Midbrain (tissue), 1 donor: ENCODE measurements at places on chromosomes 5 and 9.
A peak's percentile ranks its signal among the peaks of the same experiment; 100 is the strongest.

DNA sequence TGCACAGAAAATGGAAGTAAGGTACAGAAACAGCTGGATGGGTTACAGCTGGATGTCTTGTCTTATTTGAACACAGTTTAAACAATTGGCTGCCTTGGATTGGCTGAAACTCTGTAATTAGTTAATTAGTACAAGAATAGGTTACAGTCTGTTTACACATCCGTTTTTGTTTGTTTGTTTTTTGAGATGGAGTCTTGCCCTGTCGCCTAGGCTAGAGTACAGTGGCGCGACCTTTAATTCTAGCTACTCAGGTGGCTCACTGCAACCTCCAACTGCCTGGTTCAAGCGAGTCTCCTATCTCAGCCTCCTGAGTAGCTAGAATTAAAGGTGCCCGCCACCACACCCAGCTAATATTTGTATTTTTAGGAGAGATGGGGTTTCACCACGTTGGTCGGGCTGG lies 368.7 kb upstream of the KLF4 start:
- DNase-seq, result no peak

DNA sequence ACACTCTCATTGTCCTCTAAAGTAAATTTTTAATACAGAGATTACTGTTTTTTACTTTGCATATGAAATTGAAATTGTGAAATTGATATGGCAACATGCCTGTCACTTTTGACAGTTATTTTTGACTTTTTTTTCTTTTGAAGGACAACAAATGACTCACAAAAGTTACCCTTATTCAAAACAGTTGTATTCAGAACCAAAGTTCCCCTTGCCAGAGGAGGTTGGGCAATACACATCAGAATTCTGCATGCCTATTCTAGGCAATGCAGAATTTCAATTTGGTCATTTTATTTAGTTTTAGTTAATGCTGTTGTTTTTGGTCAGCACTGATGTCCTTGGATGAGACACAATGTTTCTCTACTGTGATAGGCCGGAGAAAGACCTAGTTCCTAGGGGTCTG lies 299.1 kb upstream of the PRR16 start:
- DNase-seq, result peak; percentile 34

GRCh38 chr9:70475211-70475610 lies 60.8 kb upstream of the KLF9 start:
- no peak for DNase-seq

GRCh38 chr9:89720696-89721175 lies 115.9 kb downstream of the GADD45G start:
- no peak for DNase-seq

GRCh38 chr5:132253008-132253441 lies 4.5 kb upstream of the PDLIM4 start:
- DNase-seq, result no peak

DNA sequence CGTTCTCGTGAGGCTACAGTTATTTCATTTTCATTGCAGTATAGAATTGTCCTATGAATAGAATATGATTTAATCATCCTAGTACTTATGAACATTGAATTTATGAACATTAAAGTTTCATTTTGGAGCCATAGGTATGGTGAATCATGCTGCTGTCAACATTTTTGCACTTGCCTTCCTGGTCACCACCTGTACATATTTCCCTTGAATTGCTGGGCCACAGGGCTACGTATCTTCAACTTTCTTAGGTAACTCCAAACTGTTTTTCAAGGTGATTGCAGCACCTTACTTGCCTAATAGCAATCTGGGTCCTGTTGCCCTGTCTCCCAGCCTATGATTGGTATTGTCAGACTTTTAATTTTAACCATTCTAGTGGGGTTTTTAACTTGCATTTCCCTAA lies 6.5 kb upstream of the RNF145 start:
- DNase-seq, result no peak

DNA sequence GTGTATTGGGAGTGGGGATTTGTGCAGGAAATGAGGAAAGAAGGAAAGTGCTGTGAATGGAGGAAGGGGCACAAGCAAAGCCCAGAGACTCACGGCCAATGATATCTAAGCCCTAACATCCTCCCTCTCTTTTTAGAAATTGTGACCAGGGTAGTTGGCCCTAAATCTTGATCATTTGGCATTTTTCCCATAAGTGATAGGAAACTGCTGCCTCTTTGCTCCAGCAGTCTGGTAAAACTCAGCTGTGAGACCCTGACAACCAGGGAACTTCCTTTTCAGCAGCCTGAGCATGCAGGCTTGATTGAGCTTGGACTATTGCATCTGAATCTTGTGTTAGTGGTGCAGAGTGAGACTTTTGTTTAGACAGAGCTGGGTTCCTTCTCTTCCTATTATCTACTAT lies 9.6 kb upstream of the ADRB2 start:
- DNase-seq, result no peak

DNA sequence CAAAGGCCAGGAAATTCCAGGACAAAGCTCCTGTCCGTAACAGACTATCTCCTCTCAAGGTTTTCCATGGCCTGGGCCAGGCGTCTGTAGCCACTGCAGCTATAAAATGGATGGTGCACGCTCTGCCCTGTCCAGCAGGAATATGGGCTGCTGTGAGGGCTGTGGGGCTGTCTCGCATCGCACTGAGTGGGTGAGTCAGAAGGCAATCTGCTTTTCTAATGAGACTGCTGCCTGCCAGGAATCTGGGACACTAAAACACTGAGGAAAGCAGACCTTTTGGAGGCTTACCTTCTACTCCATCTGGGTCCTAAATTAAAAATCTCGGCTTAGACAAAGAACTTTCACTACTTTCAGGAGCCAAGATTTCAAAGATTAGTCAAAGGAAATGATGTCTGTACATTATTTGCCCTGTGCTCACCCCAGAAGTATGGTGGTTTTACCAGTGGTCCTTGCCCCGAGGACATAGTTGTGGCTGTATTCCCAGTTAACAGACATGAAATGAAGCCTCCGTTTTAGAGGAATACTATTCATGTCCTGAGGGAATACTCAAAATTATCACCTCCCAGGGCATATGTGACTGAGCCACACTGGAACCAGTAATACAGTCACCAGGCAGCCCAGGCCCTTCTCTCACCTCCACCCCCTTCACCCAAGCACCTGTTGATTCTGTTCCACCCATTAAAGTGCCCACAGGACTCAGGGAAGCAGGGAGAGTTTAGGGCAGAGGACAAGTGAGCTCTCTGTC lies 56.4 kb downstream of the PFDN1 start:
- DNase-seq, result peak; percentile 36

GRCh38 chr5:143886096-143886495 lies 74.1 kb downstream of the HMHB1 start:
- DNase-seq, result no peak

DNA sequence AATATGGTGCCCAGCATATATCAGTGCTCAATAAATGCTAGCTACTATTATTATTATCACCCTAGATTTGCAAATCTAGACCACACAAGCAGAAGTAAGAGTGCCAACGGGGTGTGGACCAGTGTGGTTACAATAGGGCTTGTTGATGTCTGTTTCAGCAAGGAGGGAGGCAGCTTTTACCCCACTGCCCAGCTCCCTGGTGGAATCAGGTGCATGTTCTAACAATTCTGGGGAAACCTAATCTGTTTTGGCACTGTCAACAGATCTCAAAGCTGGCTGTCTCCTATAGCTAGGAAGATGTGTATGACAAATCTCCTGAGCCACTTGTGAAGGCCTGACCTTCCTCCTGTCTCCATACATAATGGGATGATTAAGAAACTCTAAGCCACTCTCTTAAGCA lies 5.7 kb downstream of the TGFBI start:
- DNase-seq, result no peak

GRCh38 chr5:3740546-3741373 lies 145.1 kb downstream of the IRX1 start:
- DNase-seq, result no peak

GRCh38 chr9:136144450-136144849 lies 25.8 kb upstream of the TMEM250 start:
- no peak for DNase-seq

GRCh38 chr5:77155179-77155785 lies 55.2 kb upstream of the PDE8B start:
- no peak for DNase-seq

DNA sequence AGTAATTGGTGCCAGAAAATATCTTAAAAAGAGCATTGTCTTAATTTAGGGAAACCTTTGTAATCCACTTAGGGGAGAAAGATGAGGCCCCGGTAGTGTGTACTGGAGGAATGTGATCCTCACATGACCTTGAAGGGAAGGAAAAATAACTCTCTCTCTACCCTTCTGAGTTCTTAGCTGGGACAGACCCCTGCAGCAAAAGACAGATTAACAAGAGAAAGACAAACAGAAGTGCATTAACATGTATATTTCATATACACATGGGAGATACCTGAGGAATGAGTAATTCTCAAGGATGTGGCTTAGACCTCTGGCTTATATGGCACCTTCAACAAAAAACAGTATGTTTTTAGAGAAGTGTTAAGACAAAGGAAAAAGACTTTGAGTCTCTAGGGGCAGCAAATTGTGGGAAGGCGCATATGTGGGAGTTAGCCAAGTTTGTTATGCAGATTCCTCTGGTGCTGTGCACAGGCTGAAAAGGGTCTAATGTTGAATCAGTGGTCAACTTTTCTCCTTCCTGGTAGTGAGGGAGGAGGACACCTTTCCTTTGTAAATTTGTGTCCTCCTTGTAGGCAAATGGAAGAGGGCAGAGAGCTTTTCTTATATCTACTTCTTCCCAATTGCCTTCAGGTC lies 138.8 kb downstream of the LRRC70 start:
- no peak for DNase-seq

- peak; percentile 99 for DNase-seq
These were observed at the start of gene HNRNPH1 for GRCh38 chr5:179623003-179623905. HNRNPH1 (minus strand) TSS chr5:179623671; CDS start chr5:179623133, 538 bp downstream.

DNA sequence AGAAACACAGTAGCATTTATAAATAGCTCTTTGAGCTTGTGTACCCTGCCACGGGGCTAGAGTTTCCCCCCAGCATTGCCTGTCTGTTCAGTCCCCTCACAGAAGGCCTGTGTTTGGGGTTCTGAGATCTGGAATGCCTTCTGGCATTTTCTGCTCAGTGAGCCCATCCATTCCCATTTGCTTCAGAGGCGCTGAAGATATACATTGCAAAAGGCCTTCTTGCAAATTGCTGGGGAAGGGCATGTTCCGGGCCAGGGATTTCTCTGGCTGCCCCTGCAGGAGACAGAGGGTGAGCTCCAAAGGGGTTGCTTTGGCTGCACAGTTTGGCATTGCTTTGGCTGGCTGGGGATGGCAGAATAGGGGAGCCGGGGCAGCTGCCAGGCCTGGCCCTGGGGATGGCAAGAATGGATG lies 308.4 kb downstream of the MSX2 start:
- DNase-seq, result peak; percentile 55

DNA sequence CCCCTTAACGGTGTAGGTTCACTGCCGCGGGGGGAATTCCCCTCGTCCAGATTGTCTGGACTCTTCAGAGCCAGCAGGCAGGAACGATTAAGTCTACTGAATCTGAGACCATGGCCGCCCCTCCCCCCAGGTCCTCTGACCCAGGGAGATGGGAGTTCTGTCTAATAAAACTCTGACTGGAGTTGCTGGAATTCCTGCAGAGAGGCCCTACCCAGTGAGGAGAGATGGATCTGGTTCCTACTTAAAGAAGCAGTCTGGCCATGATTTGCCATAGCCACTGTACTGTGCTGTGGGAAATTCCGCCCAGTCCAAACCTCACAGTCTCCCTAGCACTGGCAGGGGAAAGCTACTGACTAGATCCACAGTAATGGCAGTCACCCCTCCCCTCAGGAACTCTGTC lies 237.7 kb upstream of the RASA1 start:
- DNase-seq, result no peak

DNA sequence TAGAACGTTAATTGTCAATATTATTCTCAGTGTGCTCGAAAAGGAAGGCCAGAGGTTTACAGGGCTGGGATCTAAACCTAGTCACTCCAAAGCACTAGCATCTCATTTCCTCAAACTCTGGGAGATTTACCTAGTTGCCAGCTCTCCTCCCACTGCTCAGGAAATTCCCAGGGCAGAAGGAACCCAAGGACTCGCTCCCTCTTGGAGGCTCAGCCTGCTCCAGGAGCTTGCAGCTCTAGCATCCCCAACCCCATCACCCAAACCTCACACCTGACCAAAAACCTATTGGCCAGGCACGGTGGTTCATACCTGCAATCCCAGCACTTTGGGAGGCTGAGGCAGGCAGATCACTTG lies 26.0 kb downstream of the SERINC5 start:
- DNase-seq, result no peak

- DNase-seq, result no peak
These were observed 67.9 kb upstream of the PIK3R1 start for GRCh38 chr5:68147659-68148058.

DNA sequence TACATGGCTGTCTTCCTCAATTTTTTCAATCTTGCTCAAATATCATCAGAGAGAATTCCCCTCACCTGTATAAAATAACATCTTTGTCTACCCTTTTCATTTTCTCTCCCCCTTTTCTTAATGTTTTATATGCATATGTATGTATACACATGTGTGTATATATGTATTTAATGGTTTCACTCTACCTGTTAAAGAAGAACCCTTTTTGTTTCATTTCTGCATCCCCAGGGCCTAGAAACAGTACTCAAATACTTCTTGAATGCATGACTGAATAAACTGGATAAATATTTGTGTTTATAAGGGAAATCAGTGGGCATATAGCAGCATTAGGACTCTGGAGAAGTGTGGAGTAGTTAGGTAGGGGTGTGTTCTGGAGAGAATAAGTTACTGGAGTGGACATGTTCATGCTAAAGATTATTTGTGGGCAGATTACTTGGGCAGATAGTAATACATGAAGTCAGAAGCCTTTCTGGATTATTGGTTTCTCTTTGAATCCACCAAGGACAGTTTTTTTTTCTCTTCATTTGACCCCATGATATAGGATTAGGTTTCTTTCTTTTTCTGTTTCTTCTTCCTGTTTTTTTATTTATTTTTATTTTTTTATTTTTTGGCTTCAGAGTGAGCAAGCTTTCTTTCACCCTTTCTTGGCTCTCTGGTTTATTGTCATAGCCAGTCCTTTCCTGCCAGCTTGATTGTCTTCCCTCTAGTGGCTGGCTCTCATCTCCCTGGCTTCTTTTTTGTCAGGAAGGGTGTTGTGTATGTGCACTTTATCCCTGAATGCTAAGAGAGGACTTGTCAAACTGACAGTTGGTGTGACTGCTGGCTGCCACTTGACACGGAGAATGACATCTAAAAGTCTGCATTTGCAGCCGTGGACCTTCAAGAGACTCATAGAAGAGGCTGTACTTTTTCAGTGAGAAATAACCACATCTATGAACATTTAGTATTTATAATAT lies 89.3 kb downstream of the ZCCHC7 start:
- no peak for DNase-seq

DNA sequence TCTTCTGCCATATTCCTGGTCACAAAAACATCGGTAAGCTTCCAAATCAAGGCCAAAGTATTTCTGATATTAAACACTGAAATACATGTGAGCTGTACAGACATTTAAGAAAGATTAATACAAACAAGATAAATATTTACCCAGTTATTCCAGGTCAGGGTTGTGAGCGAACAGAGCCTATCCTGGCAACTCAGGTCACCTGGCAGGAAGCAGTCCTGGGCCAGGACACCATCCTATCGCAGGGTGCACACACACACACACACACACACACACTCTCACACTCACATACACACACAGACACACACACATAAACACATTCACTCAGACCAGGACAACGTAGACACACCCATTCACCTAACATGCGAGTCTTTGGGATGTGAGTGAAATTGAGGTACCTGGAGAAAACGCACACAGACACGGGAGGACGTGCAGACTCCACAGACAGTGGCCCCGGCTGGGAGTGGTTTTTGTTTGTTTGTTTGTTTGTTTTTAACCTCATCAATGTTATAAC lies 82.4 kb upstream of the CACNA1B start:
- DNase-seq, result no peak

GRCh38 chr5:54820346-54821134 lies 164.9 kb downstream of the ESM1 start:
- DNase-seq, result no peak

GRCh38 chr5:43190755-43191603 lies 1.0 kb upstream of the NIM1K start:
- DNase-seq, result peak; percentile 10
